Activated T-cell treated with anti-CD3 and anti-CD28 coated beads, Interleukin-2, amount 50 U/mL, for 48 hours (primary cell): ENCODE measurements at places on chromosomes 13 and 19.

DNA sequence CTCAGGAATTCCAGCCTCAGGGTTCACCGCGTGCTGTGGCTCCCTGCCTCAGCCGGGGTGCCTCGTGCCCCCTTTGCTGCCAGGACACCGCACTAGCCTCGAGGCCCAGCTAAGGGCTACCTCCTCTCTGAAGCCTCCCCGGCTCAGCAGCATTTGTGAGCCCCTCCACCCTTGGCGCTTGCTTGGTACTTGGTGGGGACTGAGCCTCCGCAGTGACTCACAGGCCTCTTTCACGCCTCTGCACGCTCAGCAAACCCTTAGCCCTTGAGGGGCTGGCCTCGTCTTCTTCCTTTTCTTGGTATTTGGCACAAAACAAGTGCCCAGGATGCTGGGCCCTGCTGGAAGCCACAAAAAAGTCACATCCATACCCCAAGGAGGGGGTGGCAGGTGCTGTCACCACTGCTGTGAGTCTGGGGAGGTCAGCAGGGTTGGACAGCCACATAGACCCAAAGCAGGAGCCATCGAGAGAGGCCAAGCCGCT, 85.4 kb upstream of the TM9SF2 start:
- DNase-seq, result peak; percentile 72

GRCh38 chr19:824885-825284, 2.8 kb upstream of the AZU1 start:
- DNase-seq, result no peak

- no peak for DNase-seq
These were observed 12.5 kb downstream of the ARID3A start for GRCh38 chr19:938233-938923.

DNA sequence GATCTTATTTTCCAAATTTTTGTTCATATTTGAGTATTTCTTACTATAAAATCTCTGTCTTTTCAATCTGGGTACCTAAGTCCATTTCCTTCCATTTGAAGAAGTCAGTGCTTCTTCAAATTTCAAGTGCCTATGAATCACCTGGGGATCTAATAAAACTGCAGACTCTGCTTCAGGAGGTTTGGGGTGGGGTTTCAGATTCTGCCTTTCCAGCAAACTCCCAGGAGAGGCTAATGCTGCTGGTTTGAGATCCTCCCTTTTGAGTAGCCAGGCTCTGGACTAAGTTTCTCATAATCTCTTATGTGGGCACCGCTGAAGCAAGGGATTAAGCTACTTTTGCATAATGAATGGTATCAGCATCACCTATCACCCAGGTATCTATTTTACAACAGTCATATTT, 242.4 kb downstream of the RGCC start:
- no peak for DNase-seq
